HCEC 1CT (cell line): ENCODE measurements at places on chromosomes 2 and 18.

GRCh38 chr2:159933727-159934049 lies 128.7 kb downstream of the PLA2R1 start:
- DNase-seq: no peak

GRCh38 chr18:62330650-62331049 lies 5.5 kb downstream of the TNFRSF11A start:
- DNase-seq: no peak

DNA sequence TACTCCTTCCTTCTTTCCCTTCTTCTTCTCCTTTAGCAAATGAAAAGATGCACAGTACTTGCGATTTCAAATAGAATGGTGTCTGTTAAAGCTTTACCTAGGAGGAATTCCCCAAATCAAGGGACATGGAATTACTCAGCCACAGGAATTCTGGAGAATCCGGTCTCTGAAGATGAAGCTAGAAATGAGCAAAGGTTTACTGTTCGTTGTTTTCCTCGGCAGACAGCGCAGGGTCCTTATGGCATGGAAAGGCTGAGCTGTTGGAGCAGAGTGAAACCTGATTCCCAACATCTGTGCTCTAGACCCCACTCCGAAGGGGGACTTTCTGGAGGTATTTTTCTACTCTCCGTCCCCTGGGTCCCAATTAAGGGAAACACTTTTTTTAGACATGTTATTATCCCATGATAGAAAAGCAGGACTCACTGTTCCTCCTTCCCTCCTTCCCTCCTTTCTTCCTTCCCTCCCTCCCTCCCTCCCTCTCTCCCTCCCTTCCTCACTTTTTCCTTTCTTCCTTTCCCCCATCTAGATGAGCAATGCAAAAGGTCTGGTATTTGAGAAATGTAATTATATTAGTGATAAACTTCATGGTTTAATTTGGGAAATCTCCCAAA lies 47.1 kb downstream of the CDCA7 start:
- no peak for DNase-seq

DNA sequence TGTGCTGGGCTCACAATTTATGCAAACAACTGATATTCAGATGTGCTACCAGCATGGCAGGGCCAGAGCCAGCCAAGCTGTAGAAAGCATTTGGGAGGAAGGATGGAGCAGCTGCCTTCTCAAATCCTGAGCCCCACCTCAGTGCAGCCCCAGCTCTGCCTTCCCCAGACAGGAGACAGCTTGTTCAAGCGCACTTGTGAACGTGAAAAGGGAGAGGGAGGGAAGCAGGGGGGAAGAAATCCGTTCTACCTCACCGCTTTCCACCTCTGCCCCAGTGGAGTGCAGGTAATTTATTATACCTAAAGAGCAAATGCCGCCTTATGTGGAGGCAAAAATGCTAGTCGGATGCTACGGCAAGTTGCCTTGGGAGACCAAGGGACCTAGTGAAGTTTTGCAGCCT lies 66.0 kb upstream of the SLC14A2 start:
- DNase-seq: no peak

DNA sequence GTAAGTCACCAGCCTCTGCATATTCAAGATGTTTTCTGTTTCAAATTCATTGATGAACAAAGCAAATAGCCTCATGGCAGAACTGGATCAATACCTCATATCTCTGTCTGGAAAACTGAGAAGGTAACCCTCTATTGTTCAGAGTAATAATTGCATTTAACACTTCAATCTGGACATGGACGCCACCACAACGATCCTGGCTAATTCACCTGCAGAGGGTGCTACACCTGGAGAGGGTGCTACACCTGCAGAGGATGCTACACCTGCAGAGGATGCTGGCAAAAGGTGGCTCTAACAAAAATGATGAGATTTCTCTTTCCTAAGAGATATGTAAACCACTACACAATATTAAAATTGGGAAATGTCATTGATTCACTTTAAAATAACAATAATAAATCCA lies 183.1 kb upstream of the HNRNPA3 start:
- DNase-seq: no peak

- DNase-seq: no peak
These were observed 159.2 kb downstream of the BCL2 start for GRCh38 chr18:63160172-63160995.

- DNase-seq: no peak
These were observed 126.7 kb downstream of the PRKCE start for GRCh38 chr2:45777996-45778719.

- no peak for DNase-seq
These were observed 95.6 kb upstream of the ACVR1 start for GRCh38 chr2:157971702-157972101.

DNA sequence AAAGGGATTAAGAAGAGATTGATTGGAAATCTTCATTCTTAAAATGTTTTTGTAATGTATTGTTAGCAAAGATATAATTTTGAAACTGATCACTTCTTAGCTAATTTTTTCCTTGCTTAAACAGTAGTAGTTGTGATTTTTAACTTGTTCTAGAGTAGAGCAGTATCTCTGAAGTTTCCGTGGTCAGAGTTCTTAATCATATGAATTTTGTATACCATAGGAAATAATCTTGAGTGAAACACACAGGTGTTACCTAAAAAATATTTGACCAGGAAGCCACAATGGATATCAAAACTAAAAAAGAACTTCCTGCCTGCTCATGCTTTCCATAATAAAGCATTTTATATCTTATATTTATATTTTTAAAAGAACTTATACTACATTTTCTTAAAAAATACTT lies 907.1 kb downstream of the ERBB4 start:
- no peak for DNase-seq

DNA sequence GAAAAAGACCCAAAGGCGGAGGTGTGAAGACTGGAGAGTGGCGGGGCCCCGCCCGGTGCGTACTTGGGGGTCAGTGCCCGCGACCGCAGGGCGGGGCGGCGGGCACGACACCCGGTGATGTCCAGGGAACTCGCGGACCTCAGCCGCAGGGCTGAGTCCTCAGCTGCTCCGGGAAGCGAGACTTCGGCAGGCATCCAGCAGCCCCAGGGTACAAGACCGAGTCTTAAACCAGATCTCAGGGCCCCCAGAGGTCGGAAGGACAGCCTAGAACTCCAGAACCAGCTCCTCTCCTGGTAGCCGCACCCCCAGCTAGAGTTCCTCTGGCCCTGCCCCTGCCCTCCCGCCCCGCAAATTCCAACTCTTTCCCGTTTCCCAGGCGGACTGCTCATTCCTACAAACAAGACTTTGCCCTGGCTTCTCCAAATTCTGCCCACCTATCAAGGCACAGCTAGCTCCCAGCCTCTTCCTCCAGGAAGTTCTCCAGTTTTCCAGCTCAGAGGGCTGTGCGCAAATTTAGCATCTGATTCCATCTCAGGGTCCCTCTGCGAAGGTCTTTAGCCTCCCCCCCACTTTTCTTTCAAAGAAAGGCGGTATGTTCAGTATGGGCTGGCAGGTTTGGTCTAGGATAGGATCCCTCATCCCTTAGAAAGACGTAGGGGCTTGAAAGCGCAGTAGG lies 26.0 kb upstream of the NOTO start:
- no peak for DNase-seq

GRCh38 chr2:68318914-68319397 lies 793 bp downstream of the CNRIP1 start:
- peak; percentile 36 for DNase-seq

GRCh38 chr2:40300391-40300790 lies 151.5 kb downstream of the SLC8A1 start:
- no peak for DNase-seq

DNA sequence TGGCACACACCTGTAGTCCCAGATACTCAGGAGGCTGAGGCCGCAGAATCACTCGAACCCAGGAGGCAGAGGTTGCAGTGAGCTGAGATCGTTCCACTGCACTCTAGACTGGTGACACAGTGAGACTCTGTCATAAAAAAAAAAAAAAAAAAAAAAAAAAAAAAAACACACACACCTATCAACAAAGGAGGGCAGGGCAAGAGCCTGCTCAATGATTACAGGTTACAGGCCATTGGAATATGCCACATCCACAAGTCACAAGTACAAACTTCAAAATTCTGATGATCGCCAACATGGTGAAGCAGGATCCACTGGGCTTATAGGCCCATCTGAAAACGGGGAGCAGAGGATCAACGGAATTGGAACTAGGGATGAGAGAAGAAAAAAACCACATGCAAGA lies 6.3 kb downstream of the MYO5B start:
- DNase-seq: no peak

DNA sequence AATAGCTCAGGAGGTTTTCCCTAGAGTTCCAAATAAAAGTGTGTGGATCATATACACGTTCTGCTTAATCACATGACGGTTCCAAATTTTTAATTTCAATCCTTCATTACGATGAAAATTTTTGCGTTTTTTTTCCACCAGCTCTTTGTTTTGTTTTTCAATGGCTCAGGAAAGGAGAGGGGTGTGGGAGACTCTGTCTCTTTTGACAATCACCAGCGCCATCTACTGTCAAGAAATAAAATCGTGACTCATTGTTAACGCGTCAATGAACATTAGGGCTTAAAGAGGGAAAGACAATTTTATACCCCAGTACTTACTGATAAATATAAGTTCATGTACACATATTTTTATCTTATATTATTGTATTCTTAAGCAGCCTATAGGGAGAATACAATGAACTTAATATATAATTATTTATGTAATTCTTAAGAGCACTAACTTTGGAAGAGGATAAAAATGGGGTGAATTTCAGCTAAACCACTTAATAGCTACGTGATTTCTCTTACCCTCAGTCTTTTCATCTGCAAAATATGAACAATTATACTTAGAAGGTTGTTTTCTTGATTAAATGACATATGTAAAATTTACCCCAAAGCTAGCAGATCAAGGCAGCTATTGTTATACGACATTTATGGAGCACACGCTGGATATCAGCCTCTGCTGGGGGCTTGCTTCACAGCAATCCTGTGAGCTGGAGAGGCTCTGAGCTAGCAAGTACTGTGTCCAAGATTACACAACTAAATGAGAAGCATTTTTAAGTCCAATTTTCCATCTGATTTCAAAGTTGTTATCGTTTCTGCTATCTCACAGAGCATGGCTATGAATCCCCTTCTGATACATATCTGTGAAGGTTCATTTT lies 47.4 kb upstream of the RMDN2 start:
- DNase-seq: peak; percentile 73

- no peak for DNase-seq
These were observed 1.0 kb downstream of the EPHA4 start for GRCh38 chr2:221571025-221571550.
